ENCODE measurements at places on chromosomes 2 and 18.

DNA sequence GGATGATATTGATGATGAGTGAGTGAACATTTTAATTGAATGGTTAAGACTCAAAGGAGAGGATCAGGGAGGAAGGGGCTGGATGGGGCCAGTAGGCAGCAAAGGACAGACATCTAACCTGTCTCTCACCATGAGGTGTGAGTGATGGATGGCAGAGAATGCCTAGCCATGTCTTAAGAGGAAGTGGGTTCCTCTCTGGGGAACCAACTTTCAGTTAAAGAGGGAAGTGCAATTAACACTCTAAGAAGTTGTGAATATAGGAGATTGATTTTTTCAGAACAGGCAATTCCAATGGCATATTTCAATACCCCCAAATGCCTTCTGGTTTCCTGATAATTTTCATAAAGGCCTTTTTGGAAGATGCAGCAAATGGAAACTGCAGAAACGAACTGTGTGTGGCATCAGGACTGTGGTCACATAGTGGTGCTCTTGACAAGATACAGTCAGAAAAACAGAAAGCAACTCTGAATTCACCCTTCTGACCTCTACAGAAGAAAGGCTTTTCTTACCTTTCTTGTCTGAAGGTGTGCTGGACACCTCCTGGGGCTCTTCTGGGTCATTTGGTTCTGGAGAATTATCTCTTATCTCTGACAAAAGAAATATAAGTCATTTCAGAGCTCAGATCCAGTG is 10.2 kb downstream of the SP110 start:
- no peak for DNase-seq

GRCh38 chr2:127810156-127810618 is 784 bp downstream of the WDR33 start:
- no peak for DNase-seq

GRCh38 chr2:121489284-121489683 is 41.4 kb upstream of the RNU4ATAC start:
- DNase-seq, result no peak

- no peak for DNase-seq
Measured at GRCh38 chr18:23563377-23564043, 22.8 kb downstream of the NPC1 start.

DNA sequence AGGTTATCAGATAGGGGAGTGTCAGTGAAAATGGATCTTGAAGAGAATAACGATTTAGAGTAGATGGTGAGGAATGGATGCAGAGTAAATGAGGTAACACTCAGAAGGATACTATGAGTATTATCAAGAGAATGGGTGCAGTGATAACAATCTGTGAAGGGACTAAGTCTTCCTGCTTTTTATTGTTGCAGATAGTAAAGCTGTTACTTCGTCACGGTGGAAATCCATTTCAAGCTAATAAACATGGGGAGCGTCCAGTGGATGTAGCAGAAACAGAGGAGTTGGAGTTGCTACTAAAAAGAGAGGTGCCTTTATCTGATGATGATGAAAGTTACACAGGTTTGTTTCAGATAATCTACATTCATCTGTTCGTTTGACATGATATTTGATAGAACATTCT is 85.1 kb downstream of the ANKRD12 start:
- DNase-seq, result no peak

DNA sequence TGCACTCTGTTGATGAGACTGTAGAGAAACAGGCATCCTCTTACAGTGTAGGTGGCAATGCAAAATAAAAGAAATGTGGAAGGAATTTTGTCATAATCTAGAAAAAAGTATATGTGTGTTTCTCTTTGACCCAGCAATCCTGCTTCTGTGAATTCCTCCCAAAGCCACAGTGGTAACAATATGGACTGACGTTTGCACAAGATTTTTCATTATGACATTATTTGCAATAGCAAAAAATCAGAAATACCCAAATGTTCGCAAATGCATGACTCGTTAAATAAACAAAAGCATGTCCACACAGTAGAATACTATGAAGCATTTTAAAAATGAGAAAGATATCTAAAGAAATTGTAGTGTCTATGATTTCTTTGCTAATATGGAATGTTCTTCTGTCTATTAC is 255.2 kb upstream of the NRP2 start:
- no peak for DNase-seq

- no peak for DNase-seq
Measured at GRCh38 chr2:5339473-5339872, 352.7 kb upstream of the SOX11 start.

GRCh38 chr18:59725142-59725541 is 27.9 kb upstream of the CCBE1 start:
- DNase-seq, result no peak

DNA sequence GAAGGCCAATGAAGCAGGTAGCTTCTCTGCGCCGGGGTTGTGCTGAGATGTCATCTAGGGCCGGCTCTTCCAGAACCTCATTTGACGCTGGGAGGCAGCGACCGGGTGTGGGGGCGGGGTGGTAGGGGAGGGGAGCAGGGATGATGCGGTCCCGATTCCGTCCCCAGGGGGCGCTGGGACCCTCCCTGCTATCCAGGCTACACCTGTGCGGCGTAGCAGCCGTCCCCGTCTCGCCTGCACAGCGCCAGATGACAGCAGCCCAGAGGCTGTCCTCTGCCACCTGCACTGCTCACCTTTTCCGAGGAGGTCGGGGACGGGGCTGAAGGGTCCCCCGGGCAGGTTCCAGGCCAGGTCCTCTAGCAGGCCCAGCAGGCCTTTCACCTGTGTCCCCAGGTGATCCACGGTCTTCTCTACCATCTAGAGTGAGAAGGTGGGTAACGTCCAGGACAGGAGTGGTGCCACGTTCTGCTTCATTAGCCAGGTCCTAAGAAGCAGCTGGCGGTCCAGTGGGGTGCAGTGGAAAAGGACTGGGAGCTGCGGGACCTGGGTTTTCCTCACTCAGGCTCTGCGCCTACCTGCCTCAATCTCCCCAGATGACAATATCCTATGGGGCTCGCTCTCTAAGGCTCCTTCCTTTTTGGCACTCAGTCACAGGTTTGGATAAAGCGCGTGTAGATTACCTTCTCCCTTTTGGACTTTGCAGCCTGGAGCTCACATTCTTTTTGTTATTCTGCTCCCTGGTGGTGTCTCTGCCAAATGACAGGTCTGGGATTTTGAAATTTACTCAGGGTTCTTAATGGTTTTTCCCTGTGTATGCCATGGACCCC is 56.0 kb upstream of the RAB6C start:
- DNase-seq, result no peak

DNA sequence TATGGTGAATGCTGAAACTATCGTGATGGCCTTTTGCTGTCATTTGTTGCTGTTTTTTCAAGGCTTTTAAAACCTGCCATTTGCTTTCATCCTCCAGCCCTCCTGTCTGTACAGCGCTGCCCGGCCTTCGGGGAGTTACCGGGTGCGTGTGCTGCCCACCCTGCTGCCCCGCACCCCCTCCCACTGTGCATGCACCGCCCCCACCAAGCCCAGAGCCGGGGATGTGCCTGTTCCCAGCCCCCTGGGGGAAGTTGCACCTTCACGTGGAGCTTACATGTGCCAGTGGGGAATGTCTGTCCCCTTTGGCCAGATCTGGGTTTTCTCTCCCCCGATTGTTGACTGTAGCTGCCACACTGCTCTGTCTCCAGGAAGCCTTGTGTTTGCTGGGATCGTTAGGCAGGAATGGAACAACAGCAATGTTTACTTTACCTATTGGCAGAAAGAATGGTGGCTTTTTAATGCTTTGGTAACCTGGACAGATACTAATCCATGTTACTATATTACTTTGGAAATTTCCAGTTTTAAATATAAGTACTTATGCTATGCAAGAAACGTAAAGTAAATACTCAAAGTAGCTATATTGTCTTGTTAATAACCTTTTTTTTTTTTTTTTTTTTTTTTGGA is 64.8 kb upstream of the RBM44 start:
- no peak for DNase-seq

DNA sequence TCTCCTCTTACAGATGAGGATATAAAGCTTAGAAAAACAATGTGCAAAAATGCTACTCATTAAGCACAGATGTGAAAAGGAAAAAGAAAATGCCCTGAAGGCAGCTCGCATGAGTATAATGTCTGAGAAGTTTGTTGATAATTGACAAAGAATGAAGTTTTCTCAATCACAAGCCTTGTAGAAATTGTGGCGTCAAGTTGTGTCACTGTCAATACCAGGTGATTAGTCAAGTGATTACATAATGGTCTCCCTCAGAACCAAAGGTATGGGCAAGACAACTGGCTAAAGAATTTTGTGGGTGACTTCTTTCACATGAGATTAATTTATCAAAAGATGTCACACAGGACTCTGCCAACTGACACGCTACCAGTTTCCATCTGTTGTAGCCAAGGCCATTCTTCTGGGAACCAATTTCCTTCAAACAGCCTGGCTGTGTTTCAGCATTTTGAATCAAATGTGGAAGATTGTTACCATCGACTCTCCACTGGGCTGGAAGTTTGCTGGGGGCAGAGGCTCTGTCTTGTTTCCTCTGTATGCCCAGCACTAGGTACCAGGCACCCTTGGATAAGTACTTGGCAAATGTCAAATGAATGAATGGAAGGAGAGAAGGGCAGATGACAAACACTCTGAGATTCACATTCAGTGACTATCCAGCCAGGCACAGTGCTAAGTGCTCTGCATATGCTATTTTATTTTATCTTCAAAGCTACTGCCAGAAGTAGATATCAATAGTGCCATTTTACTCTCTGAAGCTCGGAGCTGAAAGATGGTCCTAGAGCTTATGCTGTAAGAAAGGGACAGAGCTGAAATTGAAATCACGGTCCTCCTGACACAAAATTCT is 5.9 kb upstream of the FN1 start:
- no peak for DNase-seq

DNA sequence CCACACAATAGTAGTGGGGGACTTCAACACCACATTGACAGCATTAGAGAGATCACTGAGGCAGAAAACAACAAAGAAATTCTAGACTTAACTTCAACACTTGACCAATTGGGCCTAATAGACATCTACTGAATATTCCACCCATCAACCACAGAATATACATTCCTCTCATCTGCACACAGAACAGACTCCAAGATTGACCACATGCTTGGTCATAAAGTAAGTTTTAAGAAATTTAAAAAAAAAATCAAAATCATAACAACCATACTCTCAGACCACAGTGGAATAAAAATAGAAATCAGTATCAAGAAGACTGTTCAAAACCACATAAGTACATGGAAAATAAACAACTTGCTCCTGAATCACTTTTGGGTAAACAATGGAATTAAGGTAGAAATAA is 9.0 kb upstream of the FLACC1 start:
- DNase-seq, result no peak

GRCh38 chr2:168401771-168402170 is 54.3 kb upstream of the CERS6 start:
- no peak for DNase-seq

DNA sequence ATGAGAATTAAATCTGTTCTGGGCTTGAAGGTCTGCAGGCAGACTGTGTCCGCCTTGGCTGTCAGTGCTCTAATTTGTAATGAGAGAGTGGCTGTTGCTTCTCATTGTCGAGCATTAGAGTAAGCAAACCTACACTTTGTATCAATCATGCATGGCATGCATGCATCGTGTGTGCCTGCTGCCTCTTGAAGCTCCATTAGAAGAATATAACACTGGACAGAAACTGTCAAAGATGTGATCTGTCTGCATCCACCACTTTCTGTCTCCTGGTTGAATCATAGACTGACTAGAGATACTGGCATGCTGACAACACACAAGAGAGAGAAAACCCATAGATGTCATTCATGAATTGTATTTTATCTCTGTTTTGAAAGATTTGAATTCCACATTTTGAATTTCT is 275.0 kb upstream of the NXPH2 start:
- DNase-seq, result no peak

DNA sequence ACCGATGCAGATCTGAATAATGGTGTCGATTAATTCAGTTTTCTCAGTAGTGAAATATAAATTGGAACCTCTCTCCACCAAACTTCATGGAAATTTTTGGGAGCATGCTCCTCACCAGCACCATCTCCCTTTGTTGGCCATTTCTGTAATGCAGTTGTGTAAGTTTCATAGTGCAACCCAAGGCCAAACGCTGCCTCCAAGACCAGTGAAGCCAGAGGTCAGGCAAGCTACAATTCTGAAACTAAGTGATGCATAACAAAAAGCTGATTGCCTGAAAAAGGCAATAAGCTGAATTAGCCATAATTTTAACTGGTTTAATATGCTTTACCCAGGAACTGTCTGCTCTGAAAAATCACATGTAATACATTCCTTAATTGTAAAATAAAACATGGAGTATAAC is 138.3 kb upstream of the TACR1 start:
- DNase-seq, result no peak

GRCh38 chr2:112491946-112492345 is 10.0 kb downstream of the TTL start:
- no peak for DNase-seq

GRCh38 chr18:39773646-39774045 is 2181.4 kb upstream of the PIK3C3 start:
- no peak for DNase-seq

- DNase-seq, result no peak
Measured at GRCh38 chr2:60868589-60869273, 12.6 kb upstream of the REL start.

- no peak for DNase-seq
Measured at GRCh38 chr18:23114911-23115310, 20.4 kb upstream of the CABLES1 start.

GRCh38 chr2:33215299-33215698 is 261.1 kb upstream of the RASGRP3 start:
- no peak for DNase-seq
